ENCODE measurements at places on chromosomes 5 and 9.

- no peak for DNase-seq
Measured at GRCh38 chr5:86881493-86882090, 263.9 kb downstream of the COX7C start.

GRCh38 chr9:136044207-136044970, 50.7 kb downstream of the NACC2 start:
- no peak for DNase-seq

DNA sequence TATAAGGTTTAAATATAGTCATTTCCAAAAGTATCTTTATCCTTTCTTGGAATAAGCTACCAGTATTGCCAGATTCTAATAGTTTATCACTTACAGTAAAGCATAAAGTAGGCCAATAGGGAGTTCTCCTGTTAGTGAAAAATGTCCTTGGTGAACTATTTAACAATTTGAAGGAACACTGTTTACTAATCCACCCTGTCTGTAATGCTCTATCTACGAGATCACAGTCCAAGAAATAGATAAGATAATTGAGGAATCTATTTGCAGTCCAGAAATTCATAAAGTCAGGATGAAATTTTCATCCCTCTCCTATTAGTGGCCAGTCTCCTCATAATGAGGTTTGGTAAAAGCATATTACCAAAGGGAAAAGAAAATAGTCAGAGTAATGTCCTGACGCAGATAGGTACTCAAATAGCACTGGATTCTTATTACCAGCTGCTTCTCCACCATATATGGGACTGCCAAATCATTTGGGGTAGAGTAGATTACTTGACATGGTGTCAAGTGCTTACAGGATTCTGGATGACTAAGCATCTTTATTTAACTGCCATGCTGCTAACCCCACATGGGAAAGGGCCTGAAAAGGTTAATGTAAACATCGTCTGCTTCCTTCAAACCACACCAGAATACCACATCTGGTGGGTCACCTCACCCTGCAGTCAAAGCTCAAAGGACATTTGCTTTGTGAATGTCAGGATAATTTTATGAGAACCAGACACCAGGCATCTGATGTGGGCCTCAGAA, 808.1 kb downstream of the EFNA5 start:
- DNase-seq, result no peak

DNA sequence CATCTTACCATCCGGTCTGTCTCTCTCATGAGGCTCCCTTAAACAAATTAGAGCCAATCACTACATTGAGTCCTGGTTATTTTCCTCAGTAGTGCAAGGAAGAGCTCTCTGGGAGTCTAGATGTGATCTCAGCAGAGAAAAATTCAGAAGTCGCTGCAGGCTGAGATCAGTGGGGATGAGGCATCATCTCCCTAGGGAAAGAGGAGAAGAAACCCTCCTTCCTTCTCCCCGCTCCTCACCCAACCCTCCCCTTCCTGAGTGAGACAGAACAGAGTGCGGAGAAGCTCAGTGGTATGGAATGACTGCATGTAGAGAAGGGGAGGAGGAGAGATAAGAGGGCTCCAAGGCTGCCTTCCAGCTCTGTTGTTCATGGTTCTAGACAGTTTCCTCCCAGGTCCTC, 80.5 kb downstream of the PAPPA start:
- DNase-seq, result no peak

GRCh38 chr5:169657127-169657526, 20.1 kb downstream of the DOCK2 start:
- peak; percentile 28 for DNase-seq

GRCh38 chr5:142952229-142952628, 182.1 kb downstream of the ARHGAP26 start:
- DNase-seq, result no peak

- DNase-seq, result no peak
Measured at GRCh38 chr9:14293801-14294200, 20.1 kb downstream of the NFIB start.

DNA sequence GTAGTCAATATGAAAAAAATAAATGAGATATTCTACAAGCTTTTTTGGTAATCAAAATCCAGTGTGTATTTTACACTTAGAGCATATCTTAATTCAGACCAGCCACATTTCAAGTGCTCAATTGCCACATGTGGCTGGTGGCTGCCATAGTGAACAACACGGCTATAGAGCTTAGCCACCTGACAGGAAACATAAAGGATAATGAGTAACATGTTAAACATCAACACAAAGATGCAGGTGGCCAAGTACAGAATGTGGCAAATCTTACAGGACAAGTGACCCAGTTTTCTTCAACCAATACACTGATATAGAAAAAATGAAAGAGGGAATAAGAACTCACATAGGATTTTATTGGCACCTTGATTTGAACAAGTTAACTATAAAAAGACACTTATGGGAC, 61.4 kb downstream of the KIF24 start:
- DNase-seq, result no peak

GRCh38 chr5:164721656-164722055, 1216.2 kb downstream of the MAT2B start:
- no peak for DNase-seq

DNA sequence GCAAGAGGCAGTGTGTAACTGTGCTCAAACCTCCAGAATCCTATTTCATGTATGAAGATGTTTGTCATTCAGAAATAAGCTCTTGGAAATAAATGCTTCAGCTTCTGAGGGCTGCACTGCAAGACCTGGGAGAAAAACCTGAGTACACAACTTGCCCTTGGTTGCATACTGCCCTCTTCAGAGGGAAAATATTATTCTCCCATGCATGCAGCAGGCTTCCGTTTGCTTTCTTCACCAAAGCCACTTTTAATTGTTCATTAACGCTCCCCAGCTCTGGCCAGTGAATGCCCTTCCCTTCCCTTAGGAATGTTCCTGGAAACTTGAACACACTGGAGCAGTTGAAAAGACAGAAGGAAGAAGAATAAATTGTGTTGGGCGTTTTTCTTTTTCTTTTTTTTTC, 2.5 kb upstream of the WHRN start:
- peak; percentile 61 for DNase-seq

- no peak for DNase-seq
Measured at GRCh38 chr9:111915425-111915758, 18.8 kb downstream of the UGCG start.

DNA sequence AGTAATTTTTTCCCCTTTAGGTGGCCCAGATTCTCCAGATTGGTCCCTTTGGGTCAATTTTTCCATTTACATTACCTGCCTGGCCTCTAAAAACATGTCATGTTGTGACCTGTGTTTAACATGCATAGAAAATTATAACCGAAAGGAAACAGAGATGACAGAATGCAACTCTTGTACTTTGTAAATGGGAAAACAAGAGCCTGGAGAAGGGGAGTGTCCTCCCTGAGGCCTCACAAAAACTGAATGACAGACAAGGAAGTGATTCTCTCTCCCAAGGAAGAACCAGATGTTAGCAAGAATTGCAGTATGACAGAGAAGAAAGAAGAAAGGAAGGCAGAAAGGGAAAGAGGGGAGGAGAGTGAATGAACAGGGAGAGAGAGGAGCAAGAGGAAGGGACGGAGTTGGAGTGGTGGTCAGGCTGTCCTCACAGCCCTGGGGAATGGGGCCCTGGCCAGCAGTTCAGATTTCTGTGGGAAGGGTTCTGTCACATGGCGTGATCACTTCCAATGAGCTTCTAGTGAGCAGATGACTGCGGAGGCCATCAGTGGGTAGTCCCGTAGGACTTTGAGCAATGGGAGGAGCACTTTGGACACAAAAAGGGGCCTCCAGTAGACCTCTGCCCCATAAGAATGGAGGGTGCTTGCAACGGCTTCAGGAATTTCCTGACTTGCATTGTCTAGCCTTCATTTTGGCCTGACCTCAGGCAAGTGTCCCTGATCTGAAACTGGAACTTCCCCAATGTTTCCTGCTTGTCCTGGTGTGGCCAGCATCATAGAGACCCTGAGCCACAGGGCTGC, 31.6 kb downstream of the ABLIM3 start:
- DNase-seq, result no peak

DNA sequence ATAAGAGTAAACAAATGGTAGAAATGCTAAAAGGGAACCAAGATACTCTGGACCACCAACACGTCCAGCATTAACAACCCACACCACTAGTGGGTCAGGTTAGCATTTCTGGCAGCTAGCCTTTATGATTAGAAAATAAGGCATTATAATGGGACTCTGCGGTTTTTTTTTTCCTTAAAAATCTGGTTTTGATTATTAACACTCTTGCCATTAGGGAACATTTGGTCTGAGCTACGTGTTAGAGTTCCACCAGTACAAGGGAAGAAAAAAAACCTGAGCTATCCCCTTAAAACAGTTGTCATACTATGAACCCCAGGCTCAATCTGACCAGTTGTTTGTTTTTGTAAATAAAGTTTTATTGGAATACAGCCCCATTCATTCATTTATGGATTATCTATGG, 110.4 kb downstream of the NTRK2 start:
- no peak for DNase-seq

DNA sequence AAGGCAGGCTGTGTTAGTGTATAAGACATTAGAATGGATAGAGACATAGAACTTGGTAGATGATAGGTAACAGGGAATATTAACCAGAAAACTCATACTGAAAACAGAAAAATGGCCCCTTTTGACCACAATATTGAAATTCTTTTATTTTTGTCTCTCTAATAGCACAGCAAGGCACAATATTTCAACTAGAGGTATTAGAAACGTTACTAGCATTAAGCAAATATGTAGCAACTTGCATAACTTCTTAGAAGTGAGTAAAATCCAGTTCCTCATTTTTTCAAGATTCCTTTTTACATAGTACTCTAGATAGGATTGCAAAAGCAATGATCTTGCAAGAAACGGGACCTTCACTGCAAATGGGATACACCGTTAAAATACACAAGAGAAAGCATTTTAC, 102.7 kb upstream of the VCAN start:
- no peak for DNase-seq

DNA sequence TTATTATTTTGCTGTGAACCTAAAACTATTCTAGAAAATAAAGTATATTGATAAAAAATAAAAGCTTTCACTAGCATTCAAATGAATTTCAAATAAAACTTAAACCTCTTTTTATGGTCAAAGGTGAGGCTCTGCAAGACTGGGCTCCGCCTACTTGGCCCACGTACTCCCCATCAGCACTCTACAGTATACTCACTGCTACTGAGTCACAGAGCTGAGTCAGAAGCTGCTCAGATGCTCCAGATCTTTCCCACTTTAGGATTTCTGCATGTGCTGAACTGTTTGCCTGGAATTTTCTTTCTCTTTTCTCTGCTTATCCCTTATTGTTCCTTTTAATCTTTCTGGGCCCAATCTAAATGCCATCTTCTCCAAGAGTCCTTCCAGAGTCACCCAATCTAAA, 331.9 kb upstream of the CCNG1 start:
- DNase-seq, result no peak

DNA sequence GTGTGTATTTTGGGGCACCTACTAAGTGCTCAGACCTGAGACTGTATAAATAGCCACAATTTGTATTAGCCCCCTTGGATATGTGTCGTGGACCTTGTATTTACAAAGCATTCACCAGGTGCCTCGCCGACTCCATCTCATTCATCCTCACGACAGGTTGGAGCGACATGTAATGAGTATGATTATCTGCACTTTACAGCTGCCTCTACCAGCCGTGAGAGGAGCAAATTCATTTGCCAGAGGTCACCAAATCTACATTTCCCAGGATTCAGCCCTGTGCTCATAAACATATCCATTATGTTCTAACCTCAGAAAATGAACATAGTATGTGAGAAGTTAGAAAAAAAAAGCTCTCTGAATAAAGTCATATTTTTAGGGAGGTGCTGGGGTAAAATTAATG, 167.4 kb downstream of the ZDHHC21 start:
- DNase-seq, result no peak

- peak; percentile 82 for DNase-seq
Measured at GRCh38 chr5:176660860-176661641, 13.8 kb downstream of the TSPAN17 start.

DNA sequence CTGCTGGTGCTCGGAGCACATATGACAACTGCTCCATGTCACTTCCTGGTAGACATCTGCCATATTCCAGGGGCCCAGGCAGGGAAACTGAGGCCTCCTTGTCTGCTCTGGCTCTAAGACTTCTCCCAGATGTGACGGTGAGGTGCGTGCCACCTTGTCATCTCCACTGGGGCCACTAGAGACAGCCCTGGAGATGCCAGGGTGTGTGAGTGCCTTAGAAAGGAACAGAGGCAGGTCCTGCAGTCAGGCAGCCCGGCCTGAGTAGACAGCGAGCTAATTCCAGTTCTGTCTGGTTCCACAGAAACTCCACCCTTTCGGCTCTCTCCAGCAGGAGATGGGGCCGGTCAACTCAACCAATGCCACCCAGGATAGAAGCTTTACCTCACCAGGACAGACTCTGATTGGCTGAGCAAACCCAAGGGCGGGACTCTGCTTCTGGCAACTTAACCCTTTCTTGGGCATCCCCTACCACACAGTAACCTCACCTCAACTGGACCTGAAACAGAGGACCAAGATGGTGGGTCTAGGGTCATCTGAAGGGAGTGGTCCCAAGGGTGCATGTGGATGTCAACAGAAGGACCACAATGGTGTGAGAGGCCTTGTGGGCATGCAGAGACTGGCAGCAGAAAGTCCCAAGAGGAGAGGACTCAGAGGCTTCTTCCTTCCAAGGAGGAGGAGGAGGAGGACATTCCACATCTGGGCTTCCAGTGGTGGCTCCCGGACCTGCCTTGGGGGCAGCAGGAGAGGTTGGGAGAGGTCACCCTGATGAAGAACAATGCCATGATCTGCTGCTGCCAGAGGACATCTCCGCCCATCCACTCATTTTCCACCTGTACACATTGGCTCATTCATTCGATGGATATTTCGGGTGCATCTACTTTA, 77.7 kb downstream of the RGS3 start:
- DNase-seq, result no peak
